HuH-7 (cell line): ENCODE measurements at places on chromosomes 6 and 20.

GRCh38 chr6:35247642-35248231, 11.8 kb upstream of the ZNF76 start:
- DNase-seq = no peak

- no peak for DNase-seq
These were observed 22.9 kb downstream of the ARHGAP18 start for GRCh38 chr6:129686941-129687627.

GRCh38 chr6:86856937-86857563, 80.3 kb upstream of the HTR1E start:
- DNase-seq = peak; percentile 8

- DNase-seq = peak; percentile 70
These were observed at the start of gene RNF217 for GRCh38 chr6:124961777-124962638. TSS of gene RNF217 (plus strand) at chr6:124962437. CDS start at chr6:124962545, 108 bp downstream.

DNA sequence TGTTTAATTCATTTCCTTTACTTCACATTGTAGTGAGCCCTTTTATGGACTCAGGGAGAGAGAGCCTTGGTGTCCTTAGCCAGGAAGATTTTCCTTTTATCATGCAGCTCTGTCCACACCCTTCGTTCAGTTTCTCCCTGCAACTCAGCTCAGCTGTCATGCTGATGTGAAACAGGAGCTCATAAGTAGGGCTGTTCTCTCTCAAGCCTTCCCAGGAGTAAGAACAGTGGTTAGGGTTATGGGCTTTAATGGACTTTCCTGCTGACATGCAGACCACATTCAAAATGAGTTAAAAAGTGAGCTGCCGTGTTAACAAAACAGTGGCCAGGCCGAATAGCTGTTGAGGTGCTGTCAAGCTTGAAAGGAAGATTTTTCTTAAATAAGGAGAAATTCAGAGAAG, 104.1 kb downstream of the BCKDHB start:
- DNase-seq = no peak

GRCh38 chr6:89287351-89288028, 27.6 kb downstream of the GABRR2 start:
- DNase-seq = no peak

GRCh38 chr20:43825581-43825980, 89.1 kb upstream of the TOX2 start:
- DNase-seq = no peak

GRCh38 chr20:19969106-19969505, 48.1 kb upstream of the NAA20 start:
- no peak for DNase-seq

- DNase-seq = no peak
These were observed 196.9 kb downstream of the TMEM242 start for GRCh38 chr6:157126183-157127098.

DNA sequence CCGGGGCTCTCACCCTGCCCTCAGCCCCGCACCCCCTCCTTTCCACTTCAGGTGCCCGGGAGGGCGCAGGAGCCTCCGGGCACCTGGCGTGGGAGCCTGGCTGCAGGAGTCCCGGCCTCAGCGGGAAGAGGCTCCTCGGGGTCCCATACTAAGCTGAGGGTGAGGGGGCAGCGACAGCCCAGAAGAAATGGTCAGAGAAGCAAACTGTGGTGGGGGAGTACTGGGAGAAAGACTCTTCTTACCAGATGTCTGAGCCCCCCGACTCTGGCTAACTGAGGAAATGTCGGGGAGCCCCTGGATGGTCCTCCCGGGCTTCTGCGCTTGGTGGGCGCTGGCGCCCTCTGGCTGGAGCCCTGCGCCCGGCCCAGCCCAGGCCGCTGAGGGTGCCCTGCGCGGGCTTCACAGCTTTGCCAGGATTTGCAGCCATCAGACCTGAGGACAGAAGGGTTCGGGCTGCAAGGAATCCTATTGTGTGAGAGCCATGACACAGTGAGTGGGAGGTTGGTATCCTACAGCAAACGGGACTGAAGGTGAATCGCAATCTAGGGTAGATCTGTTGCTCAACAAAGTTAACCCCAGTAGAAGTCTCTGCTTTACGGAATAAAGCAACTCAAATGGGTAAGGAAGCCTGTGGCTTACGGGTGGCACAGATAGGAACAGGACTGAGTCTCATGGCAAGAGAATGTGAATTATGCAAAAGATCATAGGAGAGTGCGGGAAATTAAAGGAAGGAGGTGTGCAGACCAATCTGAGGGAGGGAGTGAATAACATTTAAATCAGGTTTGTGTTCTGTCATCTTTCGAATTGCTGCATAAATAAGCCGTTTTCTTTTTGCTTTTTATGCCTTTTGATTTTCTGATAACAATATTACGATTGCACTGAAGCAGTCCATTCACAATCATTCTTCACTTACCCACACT, 639 bp upstream of the RCAN2 start:
- peak; percentile 56 for DNase-seq

- no peak for DNase-seq
These were observed 73.6 kb upstream of the TIAM2 start for GRCh38 chr6:154921482-154921881.

DNA sequence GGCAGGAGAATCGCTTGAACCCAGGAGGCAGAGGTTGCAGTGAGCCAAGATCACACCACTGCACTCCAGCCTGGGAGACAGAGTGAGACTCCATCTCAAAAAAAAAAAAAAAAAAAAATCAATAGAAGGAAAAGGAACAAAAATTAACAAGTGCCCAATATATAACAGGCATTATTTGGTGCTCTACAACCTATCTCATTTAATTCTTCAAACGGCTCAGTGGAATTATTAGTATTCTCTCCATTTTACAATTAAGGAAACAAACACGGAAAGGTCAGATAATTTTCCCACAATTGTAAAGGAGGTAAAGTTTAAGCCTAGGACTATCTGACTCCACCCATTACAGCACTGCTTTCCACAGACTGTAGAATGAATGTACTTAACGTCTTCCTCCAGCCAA, 19.8 kb downstream of the CCNC start:
- DNase-seq = no peak

GRCh38 chr20:58892141-58892931, 39.8 kb downstream of the GNAS start:
- DNase-seq = peak; percentile 77

DNA sequence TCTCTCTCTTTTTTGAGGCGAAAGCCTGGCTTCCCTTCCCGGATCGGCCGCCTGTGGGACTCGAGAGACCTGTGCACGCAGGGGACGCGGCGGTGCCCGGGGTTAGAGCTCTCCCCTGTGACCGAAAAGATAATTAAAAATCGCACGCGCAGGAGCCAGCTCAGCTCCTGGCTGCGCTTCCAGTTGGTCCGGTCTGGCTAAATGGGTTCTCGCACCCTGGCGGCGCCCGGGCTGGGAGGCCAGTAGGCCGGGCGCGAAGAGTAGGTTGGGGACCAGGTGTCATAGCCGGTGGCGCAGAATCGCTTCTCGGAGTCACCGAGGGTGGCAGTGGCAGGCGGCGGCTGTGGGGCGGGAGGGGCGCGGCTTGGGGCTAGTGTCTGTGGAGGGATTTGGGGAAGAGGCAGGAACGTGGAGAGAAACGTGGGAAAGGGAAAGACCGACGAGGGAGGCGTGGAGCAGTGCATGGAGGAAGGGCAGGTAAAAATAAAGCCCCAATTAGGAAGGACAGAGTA, 41.9 kb upstream of the SUPT3H start:
- peak; percentile 46 for DNase-seq

- DNase-seq = peak; percentile 67
These were observed 38.4 kb upstream of the CCDC167 start for GRCh38 chr6:37538107-37538506.

- no peak for DNase-seq
These were observed 138.5 kb upstream of the SOX4 start for GRCh38 chr6:21455071-21455470.

- no peak for DNase-seq
These were observed 338.2 kb upstream of the PREP start for GRCh38 chr6:105740946-105741645.

DNA sequence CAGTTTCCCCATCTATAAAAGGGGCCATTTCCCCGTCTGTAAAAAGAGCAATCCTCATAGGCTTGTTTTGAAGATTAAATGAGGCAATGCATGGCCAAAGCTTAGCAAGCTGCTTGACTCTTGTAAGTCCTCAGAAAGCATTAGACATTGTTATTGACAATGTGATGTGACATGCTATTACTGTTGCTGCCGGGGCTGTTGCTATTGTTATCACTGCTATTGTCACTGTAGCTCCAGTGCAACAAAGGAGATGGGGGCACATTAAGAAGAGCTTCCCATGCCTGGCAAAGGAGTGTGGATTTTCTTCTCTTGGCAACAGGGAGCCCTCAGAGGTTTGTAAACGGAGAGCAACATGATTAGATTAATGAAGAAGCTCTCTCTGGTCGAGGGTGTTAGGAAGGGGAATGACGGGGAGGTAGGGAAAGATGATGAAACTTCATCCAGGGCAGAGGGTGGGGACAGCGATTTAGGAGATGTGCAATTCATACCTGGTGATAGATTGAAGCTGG, 33.1 kb upstream of the FAM83D start:
- no peak for DNase-seq

- DNase-seq = no peak
These were observed 35.7 kb upstream of the SLC22A1 start for GRCh38 chr6:160085713-160086505.

- DNase-seq = no peak
These were observed 27.6 kb upstream of the FRMD1 start for GRCh38 chr6:168106633-168107005.

DNA sequence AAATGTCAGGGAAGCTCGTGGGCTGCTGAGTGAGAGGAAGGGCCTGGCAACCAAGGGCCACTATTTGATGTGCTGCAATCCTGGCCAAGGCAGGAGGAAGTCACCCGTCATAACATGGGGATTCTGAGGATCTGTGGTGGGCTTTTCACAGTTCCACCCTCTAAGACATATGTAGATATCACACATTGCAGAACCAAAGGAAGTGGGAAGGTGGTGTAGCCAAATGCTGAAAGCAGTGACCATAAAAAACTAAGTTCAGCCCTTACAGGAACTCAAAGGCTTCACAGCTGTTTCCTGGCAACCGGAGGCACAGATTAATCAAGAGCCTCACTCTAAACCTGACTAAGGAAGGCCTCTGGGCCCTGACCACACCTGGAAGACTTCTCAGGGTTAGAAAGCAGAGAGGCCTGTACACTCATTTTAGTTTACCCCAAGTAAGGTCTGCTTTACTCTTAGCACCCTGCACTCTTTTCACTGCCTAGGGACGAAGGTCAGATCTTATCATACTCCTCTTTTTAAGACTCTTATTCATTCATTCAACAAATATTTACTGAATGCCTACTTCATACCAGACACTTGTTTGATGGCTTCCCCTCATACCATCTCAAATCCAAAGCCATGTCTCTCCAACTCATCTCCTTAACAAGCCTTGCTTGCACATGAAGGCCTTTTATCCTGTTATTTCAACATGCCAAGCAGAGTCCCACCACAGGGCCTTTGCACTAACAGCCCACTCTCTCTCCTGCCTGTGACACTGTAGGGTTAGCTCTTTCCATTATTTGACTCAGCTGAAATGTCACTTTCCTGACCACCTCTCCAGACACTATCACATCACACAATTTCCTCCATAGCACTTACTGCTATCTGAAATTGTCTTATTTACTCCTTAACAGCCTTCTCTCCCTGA, 2.6 kb downstream of the UBE2V1 start:
- no peak for DNase-seq

DNA sequence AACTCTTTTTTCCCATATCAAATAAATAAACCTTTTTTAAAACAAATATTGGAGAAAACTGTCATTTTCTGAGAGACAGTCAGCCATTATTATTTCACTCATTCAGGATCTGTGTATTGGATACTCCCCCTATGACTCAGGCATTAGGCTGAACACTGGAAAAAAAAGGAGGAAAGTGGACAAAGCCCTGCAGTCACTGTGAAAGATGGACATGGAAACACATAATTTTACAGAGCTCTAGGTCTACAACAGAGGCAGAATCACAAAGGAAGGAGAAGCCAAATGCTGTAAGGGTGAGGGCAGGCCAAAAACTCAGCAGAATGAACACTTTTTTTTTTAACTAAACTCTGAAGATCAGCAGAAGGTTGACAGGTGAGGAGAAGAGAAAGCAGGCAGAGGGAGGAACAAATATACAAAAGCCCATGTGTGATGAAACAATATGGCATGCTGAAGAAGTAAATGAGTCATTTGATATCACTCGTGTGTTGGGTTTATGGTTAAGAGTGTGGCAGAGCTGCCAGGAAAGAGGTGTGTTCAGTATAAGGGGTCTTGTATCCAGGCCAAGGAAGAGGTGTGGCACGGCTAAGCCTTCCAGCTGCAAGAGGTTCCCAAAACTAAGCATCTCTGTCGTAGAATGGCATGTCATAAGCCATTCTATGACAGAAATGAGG, 39.1 kb downstream of the EPB41L2 start:
- DNase-seq = no peak

DNA sequence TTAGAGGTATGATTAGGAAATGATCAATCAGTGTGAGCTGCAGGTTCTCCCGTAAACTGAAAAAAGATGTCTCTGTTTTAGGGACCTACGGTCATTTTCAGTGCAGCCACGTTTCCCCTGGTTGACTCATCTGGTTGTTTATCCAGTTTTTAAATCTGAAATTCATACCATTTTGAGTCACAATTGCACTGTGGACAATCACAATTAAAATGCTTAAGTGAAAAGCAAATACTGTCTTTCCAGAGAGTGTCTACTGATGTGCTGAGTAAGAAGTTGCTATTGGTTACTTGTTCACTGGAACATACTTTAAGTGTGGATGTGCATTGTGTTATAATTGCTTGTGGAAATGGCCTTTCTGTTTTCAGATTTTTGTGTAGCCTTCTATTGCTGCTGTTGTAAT, 305.1 kb upstream of the SASH1 start:
- no peak for DNase-seq

GRCh38 chr6:110178626-110179405, 654 bp downstream of the WASF1 start:
- peak; percentile 55 for DNase-seq

GRCh38 chr6:7680393-7681075, 45.4 kb upstream of the BMP6 start:
- no peak for DNase-seq

GRCh38 chr20:1377984-1378734, 14.7 kb downstream of the FKBP1A start:
- no peak for DNase-seq

DNA sequence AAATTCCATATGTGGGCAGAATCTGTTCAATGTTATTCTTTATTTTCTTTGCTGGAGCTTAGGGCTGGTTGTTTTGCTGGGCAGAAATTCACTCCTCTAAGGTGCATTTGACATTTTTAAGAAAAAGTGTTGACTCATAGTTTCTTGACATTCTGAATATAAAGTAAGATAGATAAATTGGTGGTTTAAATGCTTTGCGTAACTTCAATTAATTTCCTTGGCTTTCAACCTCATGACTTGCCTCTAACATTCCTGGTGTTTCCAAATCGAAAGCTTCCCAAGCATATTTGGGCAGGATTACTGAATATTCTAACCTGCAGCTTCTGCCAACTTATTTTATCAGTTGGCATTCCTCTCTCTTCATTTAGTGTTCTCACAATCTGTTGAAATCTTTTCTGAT, 718.7 kb upstream of the ADGRB3 start:
- DNase-seq = no peak

GRCh38 chr6:21663966-21664313, 70.4 kb downstream of the SOX4 start:
- no peak for DNase-seq

- DNase-seq = no peak
These were observed 273.4 kb upstream of the SASH1 start for GRCh38 chr6:148069256-148069655.
